H1 (cell line): ENCODE measurements at places on chromosomes 13 and 19. TPM values are rescaled to one million over a fixed set of nuclear protein-coding genes. Genes with fewer than 3 reads are reported as not detected.

ZNF90 gene
- 105 and 114 TPM in 2 replicates for total RNA-seq

CAPN12 gene
- 7.9 and 8.8 TPM in 2 replicates for total RNA-seq

IRGC gene
- not detected in 2 replicates for total RNA-seq

ERVV-1 gene
- not detected in 2 replicates for total RNA-seq

GZMM gene
- 0.32 and 0.59 TPM in 2 replicates for total RNA-seq

MATK gene
- total RNA-seq: 21.4 and 21.5 TPM in 2 replicates

ZNF585A gene
- total RNA-seq: 2.8 and 4.5 TPM in 2 replicates

ATP7B gene
- total RNA-seq: 9.2 and 10.8 TPM in 2 replicates

GRCh38 chr13:95708811-95709500 is 32.0 kb downstream of the DNAJC3 start:
- DNase-seq: no peak
- H3K27me3 ChIP-seq: no peaks in the 10 kb centered on the region
- H3K27ac ChIP-seq: no peak overlapping the region
- H3K36me3 ChIP-seq: no peaks in the 10 kb centered on the region
- H3K4me1 ChIP-seq: no peaks in the 10 kb centered on the region
- no peak overlapping the region for H3K4me3 ChIP-seq

DNA sequence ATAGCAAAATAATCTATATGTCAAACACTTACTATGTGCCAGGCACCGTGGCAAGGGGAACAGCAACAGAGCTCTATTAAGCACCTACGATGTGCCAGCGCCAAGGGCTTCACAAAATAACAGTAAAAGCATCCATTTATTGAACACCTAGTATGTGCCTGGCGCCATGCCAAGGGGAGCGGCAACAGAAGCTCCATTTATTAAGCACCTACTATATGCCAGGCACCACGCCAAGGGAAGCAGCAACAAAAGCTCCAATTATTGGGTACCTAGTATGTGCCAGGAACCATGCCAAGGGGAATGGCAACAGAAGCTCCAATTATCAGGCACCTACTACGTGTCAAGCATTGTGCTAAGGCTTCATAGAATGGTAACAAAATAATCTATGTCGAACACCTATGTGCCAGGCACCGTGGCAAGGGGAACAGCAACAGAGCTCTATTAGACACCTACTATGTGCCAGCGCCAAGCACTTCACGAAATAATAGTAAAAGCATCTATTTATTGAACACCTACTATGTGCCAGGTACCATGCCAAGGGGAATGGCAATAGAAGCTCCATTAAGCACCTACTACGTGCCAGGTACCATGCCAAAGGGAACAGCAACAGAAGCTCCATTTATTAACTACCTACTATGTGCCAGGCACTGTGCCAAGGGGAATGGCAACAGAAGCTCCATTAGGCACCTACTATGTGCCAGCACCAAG is 107.7 kb downstream of the PTPRS start:
- H3K4me3 ChIP-seq: no peak overlapping the region
- no peak for DNase-seq
- H3K27ac ChIP-seq: no peak overlapping the region

DNA sequence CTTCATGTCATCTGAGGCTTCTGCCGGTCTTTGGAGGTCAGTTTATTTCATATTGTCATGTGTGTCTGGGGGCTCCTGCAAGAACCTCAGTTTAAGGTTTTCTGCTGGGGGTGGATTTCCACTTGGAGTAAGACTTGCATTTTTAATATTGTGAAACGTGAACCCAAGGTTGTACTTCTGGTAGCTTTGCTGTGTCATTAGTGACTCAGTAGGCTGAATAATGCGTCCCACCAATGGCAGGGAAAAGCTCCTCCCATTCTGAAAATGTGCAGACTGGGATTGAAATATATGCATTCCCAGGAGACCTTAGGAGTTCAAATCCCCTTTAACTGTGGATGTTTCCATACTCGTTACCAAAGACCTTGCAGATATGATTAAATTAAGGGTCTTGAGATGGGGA is 46.2 kb downstream of the ING1 start:
- H3K4me3 ChIP-seq: no peak overlapping the region
- H3K36me3 ChIP-seq: no peaks in the 10 kb centered on the region
- no peaks in the 10 kb centered on the region for H3K27me3 ChIP-seq

- H3K27me3 ChIP-seq: peaks cover 98% of the 10 kb centered on the region
- H3K4me1 ChIP-seq: peaks cover 28% of the 10 kb centered on the region
- no peak for DNase-seq
- no peaks in the 10 kb centered on the region for H3K36me3 ChIP-seq
These were observed 23.0 kb downstream of the NFIX start for GRCh38 chr19:13018035-13018914.

- no peak overlapping the region for H3K27ac ChIP-seq
- H3K27me3 ChIP-seq: peaks cover 18% of the 10 kb centered on the region
- peaks cover 15% of the 10 kb centered on the region for H3K4me1 ChIP-seq
- no peak overlapping the region for H3K4me3 ChIP-seq
- no peaks in the 10 kb centered on the region for H3K36me3 ChIP-seq
- no peak for DNase-seq
These were observed 4.9 kb downstream of the SIAH3 start for GRCh38 chr13:45846681-45847080.

DNA sequence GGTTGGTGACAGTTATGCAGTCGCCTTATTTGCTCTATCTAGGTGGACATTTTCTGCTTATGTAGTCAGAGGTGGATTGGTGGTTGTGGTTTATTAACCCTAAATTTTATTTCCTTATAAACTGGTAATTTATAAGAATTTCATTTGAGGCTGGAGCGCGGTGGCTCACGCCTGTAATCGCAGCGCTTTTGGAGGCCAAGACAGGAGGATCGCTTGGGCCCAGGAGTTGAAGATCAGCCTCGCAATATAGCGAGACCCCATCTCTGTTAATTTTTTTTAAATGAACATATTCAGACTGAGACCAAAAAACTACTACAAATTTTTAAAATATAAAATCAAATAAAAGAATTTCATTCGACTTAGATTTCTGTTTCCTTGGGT is 810 bp downstream of the ZNF627 start:
- no peak for DNase-seq
- peak overlapping the region; percentile 100; the same call in 1 of the 2 replicates for H3K27ac ChIP-seq
- no peaks in the 10 kb centered on the region; the same call in 1 of the 2 replicates for H3K36me3 ChIP-seq
- H3K4me1 ChIP-seq: peaks cover 7% of the 10 kb centered on the region; the same call in 1 of the 2 replicates
- no peaks in the 10 kb centered on the region for H3K27me3 ChIP-seq

DNA sequence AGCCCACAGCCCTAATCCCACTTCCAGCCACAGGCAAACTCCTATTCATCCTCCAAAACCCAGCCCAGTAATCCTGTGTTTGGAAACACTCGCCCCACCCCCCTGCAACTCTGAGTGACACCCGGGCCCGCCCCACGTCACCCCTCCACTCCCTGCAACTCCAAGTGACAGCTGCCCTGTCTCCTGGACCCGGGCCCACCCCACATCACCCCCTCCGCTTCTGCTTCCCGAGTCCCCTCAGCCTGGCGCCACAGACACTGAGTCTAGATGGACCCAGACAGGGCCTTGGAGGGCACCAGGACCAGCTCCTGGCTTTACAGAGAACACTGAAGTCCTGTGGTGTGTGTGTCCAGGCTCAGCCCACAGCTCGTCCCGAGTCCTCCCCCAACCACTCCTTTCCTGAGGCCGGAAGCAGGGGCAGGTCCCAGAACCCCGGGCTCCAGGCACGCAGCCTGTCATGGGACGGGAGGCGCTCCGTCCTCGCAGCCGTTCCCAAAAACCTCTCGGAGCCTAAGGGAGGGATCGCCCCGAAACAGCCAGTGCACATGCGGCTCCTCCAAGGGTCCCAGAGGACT is 7.7 kb downstream of the REXO1 start:
- H3K4me3 ChIP-seq: no peak overlapping the region
- H3K27ac ChIP-seq: no peak overlapping the region
- no peaks in the 10 kb centered on the region for H3K4me1 ChIP-seq
- no peak for DNase-seq

DNA sequence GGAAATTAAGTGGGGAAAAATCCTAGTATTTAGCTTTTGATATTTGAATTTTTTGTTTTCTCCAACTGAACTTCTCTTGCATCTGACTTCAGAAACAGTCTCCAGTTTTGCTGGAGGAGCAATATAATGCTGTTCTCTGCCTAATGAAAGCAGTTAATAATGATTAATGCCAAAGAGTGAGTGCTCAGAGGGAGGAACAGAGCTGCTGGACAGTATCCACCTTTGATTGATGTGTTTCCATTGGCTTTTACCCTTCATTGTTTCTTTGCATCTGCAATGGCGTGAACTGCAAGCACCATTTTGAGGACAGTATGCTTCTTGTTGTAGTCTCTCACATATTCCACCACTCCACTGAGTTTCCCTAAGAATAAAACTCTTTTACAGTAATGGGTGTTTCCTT is 193.4 kb downstream of the ITGBL1 start:
- no peak for DNase-seq
- no peak overlapping the region for H3K4me3 ChIP-seq
- H3K27me3 ChIP-seq: no peaks in the 10 kb centered on the region

DNA sequence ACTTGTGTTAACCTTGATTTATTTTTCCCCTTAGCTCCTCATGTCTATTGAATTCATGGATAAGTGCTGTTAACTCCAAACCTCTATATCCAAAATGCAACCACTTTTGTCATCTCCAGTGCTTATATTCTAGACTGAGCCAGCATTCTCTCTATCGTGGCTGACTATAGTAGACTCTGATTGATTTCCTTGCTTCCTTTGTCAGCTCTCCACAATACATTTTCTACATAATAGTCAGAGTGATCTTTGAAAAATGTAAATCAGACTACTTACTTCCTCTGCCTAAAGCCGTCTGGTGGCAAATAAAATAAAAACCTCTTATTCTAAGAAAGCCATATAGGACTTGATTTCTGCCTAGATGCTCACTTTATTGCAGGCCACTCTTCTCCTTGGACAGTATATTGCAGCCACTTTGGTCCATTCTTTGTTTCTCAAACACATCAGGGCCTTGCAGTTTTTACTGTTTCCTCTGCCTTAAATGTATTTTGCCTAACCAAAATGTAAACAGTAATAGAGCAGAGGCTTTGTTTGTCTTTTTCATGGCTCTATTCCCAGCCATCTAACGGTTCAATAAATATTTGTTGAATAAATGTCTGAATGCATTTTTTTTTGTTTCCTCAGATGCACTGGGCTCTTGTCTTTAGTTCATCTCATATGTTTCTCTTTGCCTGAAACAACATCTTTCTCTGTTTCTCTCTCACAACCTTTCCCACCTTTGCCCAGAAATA is 243.6 kb upstream of the CSNK1A1L start:
- H3K27me3 ChIP-seq: no peaks in the 10 kb centered on the region
- H3K4me1 ChIP-seq: no peaks in the 10 kb centered on the region
- no peak overlapping the region for H3K4me3 ChIP-seq
- H3K36me3 ChIP-seq: no peaks in the 10 kb centered on the region
- no peak overlapping the region for H3K27ac ChIP-seq
- DNase-seq: no peak

DNA sequence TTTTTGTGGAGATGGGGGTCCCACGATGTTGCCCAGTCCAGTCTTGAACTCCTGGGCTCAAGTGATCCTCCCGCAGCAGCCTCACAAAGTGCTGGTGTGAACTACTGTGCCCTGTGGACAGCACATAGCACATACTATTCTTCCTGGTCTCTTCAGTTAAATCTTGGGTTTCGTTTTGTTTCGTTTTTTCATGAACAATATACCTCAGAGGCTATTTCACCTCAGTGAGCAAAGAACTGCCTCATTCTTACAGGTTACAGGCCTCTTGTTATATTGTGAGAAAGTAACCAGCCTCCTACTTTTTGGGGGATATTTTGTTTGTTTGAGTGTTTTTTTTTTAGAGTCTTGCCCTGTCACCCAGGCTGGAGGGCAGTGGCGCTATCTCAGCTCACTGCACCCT is 1.3 kb upstream of the C3 start:
- H3K36me3 ChIP-seq: no peaks in the 10 kb centered on the region; the same call in 1 of the 2 replicates
- no peak overlapping the region for H3K27ac ChIP-seq
- no peaks in the 10 kb centered on the region for H3K27me3 ChIP-seq
- H3K4me1 ChIP-seq: peaks cover 16% of the 10 kb centered on the region; the same call in 1 of the 2 replicates
- DNase-seq: no peak

GRCh38 chr13:111247552-111247951 is 72.9 kb upstream of the TEX29 start:
- H3K27me3 ChIP-seq: no peaks in the 10 kb centered on the region
- H3K4me3 ChIP-seq: no peak overlapping the region
- peak; percentile 17 for DNase-seq
- H3K27ac ChIP-seq: no peak overlapping the region
- H3K4me1 ChIP-seq: no peaks in the 10 kb centered on the region; the same call in 1 of the 2 replicates

DNA sequence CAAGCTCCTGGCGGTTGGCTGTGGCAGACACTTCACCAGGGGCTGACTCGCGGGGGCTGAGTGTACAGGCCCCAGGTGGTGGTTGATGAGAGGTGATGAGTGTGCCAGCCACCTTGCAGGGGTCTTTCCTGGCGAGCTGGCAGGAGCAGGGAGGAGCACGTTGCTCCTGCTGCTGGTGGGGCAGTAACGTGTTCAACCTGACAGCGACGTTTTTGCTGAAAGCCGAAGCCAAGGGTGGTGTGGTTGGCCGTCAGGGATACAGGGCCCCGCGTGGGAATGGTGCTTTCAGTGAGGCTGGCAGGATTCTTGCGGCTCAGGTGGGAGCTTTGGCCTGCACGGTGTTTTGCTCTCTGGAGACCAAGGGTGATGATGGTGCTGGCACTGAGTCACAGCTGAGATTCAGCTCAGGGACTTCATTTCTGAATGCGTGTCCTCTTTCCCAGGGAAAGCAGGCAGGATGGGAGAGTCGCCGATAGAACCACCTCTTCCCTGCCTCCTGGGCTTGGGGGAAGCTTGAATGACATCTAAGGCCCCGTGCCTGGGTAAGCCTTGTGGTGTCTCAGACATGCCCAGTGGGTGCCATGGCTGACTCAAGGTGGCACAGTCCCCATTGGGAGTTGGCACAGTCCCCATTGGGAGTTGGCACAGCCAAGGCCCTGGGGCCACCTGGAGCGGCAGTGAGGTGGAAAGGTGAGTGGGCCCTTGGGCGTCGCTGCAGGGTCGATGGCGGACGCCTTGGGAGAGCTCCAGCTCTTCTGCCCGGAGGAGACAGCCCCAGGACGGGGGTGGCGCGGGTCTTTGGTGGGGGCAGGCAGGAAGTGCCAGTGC is 8.8 kb downstream of the DAZAP1 start:
- 0 out of 2 replicates have a peak overlapping the region, but pooled peaks have one; percentile 32 for H3K4me3 ChIP-seq
- peak overlapping the region; percentile 18; the same call in 1 of the 2 replicates for H3K27ac ChIP-seq
- peaks cover 33% of the 10 kb centered on the region for H3K36me3 ChIP-seq
- no peaks in the 10 kb centered on the region for H3K27me3 ChIP-seq

DNA sequence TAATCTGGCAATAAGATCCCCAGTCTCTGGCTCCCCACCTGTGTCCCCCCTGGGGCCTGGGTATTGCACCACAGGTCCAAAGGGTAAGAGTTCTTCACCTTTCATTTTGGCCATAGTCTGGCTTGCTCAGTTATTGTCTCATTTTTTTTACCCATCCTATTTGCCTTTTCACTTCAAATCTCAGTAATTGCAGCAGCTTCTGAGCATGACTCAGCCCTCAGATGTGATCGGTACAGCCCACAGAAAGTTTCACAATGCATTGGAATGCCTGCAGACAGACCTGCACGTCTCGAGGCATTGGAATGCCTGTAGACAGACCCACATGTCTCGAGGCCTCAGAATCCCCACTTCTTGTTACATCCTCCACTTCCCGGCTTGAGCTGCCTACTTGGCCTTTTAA is 173.6 kb downstream of the NUFIP1 start:
- no peak overlapping the region for H3K27ac ChIP-seq
- no peak overlapping the region for H3K4me3 ChIP-seq
- no peaks in the 10 kb centered on the region for H3K36me3 ChIP-seq
- H3K4me1 ChIP-seq: peaks cover 10% of the 10 kb centered on the region
- no peak for DNase-seq
